ENCODE measurements at places on chromosomes 11 and 22. TPM values are rescaled to one million over a fixed set of nuclear protein-coding genes. Genes with fewer than 3 reads are reported as not detected.

The CLMP gene
- total RNA-seq: 3.6 TPM

The KIF18A gene
- 0.41 TPM for total RNA-seq

- no peaks in the 10 kb centered on the region for H3K27me3 ChIP-seq
- peak overlapping the region; percentile 78 for H3K27ac ChIP-seq
- DNase-seq: no peak
- peaks cover 13% of the 10 kb centered on the region for H3K4me1 ChIP-seq
- H3K4me3 ChIP-seq: peak overlapping the region; percentile 85
- H3K36me3 ChIP-seq: no peaks in the 10 kb centered on the region
Measured at GRCh38 chr11:57566005-57566904, 1.2 kb downstream of the UBE2L6 start.

DNA sequence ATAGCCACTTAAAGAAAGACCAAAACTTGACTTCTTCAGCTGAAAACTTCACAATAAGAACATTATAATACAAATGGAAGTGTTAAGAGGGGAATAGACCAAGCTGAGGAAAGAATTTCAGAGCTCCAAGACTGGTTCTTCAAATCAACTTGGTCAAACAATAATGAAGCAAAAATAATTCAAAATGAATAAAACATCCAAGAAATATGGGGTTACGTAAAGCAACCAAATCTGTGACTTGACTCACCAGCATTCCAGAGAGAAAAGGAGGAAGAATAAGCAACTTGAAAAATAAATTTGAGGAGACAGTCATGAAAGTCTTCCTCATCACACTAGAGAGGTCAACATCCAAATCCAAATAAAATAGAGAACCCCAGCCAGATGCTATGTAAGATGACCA, 31.4 kb downstream of the XKR3 start:
- no peaks in the 10 kb centered on the region for H3K36me3 ChIP-seq
- no peaks in the 10 kb centered on the region for H3K27me3 ChIP-seq
- DNase-seq: no peak
- H3K4me3 ChIP-seq: no peak overlapping the region
